ENCODE measurements at places on chromosomes 6 and 20.

DNA sequence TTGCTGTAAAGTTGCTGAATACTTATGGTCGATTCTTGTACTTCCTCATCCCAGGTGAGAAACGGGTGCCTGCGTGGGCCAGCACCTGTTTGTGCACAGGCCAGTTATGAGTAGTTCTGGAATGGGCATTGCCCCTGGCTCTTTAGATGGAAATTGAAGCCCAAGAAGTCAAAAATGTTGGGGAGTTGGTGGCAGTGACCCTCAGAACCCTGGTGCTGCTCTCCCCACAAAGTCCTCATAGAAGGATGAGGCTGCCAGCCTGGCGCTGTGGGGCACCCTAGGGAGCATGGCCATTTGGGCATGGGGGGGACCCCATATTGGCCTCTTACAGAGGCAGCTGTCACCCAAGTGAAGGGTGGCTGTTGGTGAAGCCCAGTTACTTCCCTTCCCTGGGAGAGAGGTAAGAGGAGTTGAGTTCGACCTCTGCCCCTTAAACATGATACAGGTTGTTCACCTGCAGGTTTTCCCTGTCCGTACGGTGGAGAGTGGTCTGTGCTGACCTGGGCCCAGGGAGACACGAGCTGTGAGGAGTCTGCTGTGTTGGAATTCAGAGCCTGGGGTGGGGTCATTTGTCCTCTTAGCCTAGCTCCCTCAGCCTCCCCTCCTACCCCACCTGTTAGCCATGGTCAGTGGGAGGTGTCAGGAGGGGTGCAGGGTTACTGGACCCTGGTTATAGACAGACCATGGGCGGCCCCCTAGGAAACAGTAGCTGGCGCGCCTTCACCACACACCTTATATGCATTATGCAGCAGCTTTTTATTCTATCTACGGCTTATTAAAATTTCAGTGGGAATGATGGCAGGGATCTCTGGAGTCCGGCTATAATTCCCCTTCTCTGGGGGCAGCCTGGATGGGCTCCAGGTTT lies 4.9 kb downstream of the HMGA1 start:
- no peak for DNase-seq

DNA sequence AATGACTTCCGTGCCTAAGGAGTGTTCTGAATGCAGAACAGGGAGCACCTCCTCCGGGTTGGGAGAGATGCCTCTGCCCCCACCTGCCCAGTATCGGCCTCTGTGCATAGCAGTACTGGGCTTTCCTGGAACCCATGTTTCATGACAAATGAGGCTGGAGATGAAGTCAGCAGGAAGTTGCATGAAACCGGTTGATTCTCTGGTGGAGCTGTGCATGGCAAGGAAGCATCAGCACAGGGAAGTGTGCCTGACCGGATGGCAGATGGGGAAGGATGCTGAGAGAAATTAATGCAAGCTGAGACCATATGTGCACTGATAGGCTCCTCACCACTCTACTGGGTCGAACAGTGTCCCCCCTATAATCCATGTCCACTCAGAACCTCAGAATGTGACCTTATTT lies 155.5 kb downstream of the CDH26 start:
- no peak for DNase-seq

GRCh38 chr20:1790386-1790785 lies 104.8 kb upstream of the SIRPA start:
- DNase-seq, result no peak

GRCh38 chr20:53522696-53523095 lies 70.9 kb downstream of the ZNF217 start:
- DNase-seq, result no peak

GRCh38 chr6:133551847-133552341 lies 310.7 kb downstream of the EYA4 start:
- no peak for DNase-seq

DNA sequence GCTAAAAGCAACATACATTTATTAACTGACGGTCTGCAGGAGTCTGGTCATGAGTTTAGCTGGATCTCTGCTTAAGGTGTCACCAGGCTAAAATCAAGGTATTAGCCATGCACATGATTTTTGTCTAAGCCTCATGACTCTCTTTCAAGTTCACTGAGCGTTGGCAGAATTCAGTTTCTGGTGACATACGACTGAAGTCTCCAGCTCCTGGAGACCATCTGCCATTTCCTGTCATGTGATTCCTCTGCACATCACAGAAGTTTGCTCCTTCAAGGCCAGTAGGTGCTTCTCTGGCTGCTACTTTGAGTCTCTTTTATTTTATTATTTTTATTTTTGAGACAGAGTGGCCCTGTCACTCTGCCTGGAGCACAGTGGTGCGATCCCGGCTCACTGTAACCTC lies 148.4 kb upstream of the EYA4 start:
- no peak for DNase-seq

GRCh38 chr20:35004749-35005462 lies 49.2 kb downstream of the MYH7B start:
- no peak for DNase-seq

GRCh38 chr6:134882426-134883038 lies 67.4 kb downstream of the ALDH8A1 start:
- peak; percentile 62 for DNase-seq

- no peak for DNase-seq
Observed at GRCh38 chr6:163559661-163560060, 145.1 kb downstream of the QKI start.

GRCh38 chr6:96675597-96675996 lies 112.7 kb downstream of the FHL5 start:
- DNase-seq, result no peak

Data from glomerular endothelial cell (primary cell).